ENCODE measurements at places on chromosomes 1 and 21. TPM values are rescaled to one million over a fixed set of nuclear protein-coding genes. Genes with fewer than 3 reads are reported as not detected.

BMP8B gene
- 0.08 TPM for total RNA-seq

PDE4B gene
- total RNA-seq, result 9.4 TPM

SLAMF9 gene
- total RNA-seq, result 2.2 TPM

MYOM3 gene
- total RNA-seq, result not detected

CRNN gene
- total RNA-seq, result not detected

KRTAP19-1 gene
- not detected for total RNA-seq

NHLH1 gene
- total RNA-seq, result 0.04 TPM

SMPDL3B gene
- 0.23 TPM for total RNA-seq

SLFNL1 gene
- total RNA-seq, result not detected

PTPN14 gene
- total RNA-seq, result 6.2 TPM

ZNF683 gene
- total RNA-seq, result not detected

WNT2B gene
- total RNA-seq, result 0.37 TPM

WNT4 gene
- total RNA-seq, result not detected

KRTAP20-2 gene
- total RNA-seq, result not detected

FAM151A gene
- not detected for total RNA-seq

IFI44L gene
- total RNA-seq, result 79.9 TPM

HAO2 gene
- not detected for total RNA-seq

CD84 gene
- not detected for total RNA-seq

INTS3 gene
- 16.7 TPM for total RNA-seq

C1orf185 gene
- not detected for total RNA-seq

KCNA3 gene
- not detected for total RNA-seq

CCDC27 gene
- not detected for total RNA-seq

CDCA8 gene
- 28.5 TPM for total RNA-seq

GJA4 gene
- not detected for total RNA-seq

PSMB2 gene
- 39.5 TPM for total RNA-seq

EXTL1 gene
- total RNA-seq, result not detected

NID1 gene
- total RNA-seq, result 19.2 TPM

LIN28A gene
- not detected for total RNA-seq

NR0B2 gene
- not detected for total RNA-seq

LDLRAD1 gene
- not detected for total RNA-seq

OPN3 gene
- total RNA-seq, result 64.0 TPM

AGMAT gene
- not detected for total RNA-seq

ERO1B gene
- total RNA-seq, result 4.2 TPM

ADAMTS5 gene
- total RNA-seq, result 0.06 TPM

CD55 gene
- 29.0 TPM for total RNA-seq

TLR5 gene
- not detected for total RNA-seq

MFAP2 gene
- 15.8 TPM for total RNA-seq

MEF2D gene
- total RNA-seq, result 3.9 TPM

MTF1 gene
- total RNA-seq, result 2.0 TPM

PLXNA2 gene
- total RNA-seq, result 0.80 TPM

RPE65 gene
- total RNA-seq, result 1.1 TPM

KIF17 gene
- total RNA-seq, result not detected

SPRR2E gene
- not detected for total RNA-seq

PTGS2 gene
- 17.0 TPM for total RNA-seq

ETV3L gene
- total RNA-seq, result not detected

NFASC gene
- total RNA-seq, result 3.2 TPM

CFHR3 gene
- not detected for total RNA-seq

RALGPS2 gene
- total RNA-seq, result 9.5 TPM

All from H4 (cell line).